ENCODE measurements at places on chromosomes 7 and 10.
A peak's percentile ranks its signal among the peaks of the same experiment; 100 is the strongest.

DNA sequence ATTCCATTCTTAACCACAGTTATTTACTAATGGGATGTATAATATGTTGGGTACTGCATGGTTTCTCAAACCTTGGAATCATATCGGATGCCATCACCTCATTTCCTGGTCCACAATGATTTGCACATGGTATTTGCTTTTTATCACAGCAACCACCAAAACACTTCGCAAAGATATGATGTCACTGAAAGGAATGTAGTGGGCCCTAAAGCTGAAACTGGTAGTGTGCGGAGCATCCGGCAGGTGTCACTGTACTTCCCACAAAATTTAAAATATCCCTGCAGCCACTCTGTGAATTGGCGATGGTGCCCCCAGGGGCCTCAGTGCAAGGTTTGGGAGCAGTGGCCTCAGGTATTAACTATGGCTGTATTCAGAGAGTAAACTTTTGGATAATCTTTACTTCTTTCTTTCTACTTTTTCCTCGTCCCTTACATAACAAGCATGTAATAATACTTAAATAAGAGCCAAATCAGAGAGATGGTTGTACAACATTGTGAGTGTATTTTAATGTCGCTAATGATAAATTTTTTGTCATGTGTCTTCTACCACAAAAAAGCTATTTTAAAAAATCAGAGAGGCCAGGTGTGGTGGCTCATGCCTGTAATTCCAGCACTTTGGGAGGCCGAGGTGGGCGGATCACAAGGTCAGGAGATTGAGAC, 66.2 kb downstream of the FAM241B start:
- peak; percentile 91 for DNase-seq

DNA sequence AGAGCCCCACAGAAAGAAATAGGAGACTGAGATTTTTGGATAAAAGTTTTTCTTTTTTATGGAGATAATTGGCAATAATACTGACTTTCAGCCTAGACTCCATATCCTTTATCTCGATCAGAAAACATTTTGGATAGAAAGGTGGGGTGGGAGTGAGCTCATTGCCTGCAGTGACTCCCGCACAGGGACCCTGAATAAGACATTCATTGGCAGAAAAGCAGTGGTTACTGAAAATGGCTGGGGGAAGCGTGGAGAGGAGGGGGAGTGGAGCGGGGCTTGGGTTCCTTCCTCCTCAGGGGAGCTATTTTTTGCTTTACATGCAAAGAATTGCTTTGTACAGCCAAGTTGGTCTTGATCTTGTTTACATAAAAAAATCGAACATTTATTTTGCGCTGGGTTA, 90.4 kb upstream of the BMPER start:
- no peak for DNase-seq

DNA sequence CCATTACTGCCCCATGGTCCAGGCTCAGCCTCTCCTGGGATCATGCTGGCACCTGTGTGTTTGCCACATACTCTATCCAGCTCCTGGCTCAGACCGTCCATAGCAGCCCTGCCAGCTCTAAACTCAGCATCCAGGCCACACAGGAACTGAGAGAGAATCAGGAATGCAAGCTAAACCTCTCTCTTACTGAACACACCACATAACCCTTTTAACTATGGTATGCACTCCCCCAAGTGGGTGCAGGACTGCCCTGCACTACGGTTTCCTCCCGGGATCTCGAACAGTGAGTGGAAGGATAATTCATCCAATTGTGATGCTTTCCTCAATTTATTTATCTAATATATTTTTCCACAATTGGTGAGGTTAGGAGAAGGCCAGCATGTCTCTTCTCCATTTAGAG, 17.1 kb upstream of the ZNF800 start:
- peak; percentile 7 for DNase-seq

DNA sequence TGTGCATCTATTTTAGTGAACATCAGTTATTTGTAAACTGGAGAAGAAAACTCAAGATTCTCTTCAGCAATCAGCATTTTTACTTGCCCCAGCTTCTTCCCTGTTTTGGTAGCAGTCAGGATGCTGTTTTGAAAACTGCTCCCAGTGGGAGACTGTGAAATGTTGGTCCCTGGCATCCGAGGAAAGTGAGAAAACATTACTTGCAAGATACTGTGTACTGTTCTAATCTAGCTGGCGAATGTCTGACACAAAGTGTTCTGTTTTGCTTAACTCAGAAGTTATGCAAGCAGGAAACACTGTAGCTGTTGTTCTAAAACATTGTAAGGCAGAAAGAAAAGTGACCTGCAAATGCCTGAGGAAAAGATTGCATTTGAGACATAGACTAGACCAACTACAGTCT, 171.8 kb upstream of the POM121L12 start:
- DNase-seq, result no peak

DNA sequence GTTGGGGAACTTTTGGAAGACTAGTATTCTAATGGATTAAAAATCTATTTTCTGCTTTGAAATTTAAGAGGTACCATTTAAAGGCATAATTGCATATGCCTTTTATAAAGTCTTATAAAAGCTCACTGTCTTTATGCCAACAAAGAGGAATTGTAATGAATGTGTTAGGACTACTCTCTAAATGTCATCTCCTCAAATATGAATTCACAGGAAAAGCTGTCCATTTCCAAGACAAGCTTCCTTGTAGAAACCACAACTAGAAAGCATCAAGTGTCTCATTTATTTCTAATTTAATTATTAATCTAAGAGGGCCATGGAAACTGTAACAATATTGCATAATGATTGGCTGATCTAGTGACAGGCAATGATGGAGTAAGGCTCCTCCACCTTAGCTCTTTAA, 130.2 kb downstream of the COL28A1 start:
- DNase-seq, result no peak
